ENCODE measurements at places on chromosomes 3 and 15.

GRCh38 chr3:61903931-61904657, 342.7 kb downstream of the PTPRG start:
- DNase-seq, result no peak

GRCh38 chr15:45869034-45869668, 234.3 kb downstream of the SQOR start:
- DNase-seq, result no peak

- DNase-seq, result no peak
Measured at GRCh38 chr3:182005219-182005618, 293.5 kb downstream of the SOX2 start.

GRCh38 chr3:181952221-181952620, 240.5 kb downstream of the SOX2 start:
- DNase-seq, result no peak

DNA sequence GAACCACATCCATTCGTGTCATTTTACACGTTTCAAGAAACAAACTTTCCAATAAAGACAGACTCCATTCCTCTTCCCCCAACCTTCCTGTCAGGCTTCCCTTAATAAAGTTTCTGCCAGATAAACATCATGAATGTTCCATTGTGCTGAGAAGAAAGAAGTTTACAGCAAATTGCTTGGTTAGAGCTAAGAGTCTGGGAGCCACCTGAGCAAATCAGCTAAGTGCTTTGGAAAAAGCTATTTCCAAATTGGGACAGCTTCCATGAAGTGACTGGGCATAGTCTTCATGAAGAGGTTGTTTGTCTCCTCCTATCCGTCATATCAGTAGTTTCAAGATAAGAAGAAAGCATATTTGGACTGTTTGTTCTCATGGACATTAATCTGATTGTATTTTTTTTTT, 77.0 kb downstream of the MAGI1 start:
- no peak for DNase-seq

- no peak for DNase-seq
Measured at GRCh38 chr3:81105789-81106488, 655.5 kb downstream of the GBE1 start.

Data from CD4-positive, alpha-beta T cell treated with Interleukin-15 for 4 hours (primary cell).